Cardiac fibroblast (primary cell): ENCODE measurements at places on chromosomes 3 and 15.

GRCh38 chr3:74268753-74269152 is 345.7 kb downstream of the CNTN3 start:
- peak; percentile 56 for DNase-seq

DNA sequence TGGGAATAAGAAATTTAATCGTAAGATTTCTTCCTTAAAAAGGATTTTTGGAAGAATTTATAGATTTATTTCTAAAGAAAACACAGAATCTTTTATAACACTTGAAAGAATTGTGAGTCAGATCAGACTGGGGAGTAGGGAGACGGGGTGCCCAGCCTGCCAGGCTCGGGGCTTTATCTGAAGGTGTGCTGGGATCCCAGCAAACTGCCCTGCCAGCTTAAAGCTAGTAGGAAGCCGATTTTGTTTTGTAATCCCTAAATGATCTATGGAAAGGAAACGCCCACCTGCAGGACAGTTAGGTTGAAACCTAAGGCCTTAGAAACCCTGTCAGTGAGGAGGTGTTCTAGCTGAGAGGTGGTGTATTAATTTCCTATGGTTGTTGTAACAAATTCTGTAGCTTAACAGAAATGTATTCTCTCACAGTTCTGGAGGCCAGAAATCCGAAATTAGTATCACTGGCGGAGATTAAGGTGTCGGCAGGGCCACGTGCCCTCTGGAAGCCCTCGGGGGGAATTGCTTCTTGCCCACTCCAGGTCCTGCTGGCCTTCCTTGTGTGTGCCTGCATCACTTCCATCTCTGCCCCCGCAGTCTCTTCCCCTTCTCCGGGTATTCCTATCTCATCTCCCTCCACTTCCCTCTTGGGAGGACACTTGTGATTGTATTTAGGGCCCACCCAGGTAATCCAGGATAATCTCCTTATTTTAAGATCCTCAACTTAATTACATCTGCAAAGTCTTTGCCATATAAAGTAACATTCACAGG is 19.3 kb upstream of the RAB6B start:
- DNase-seq = no peak

DNA sequence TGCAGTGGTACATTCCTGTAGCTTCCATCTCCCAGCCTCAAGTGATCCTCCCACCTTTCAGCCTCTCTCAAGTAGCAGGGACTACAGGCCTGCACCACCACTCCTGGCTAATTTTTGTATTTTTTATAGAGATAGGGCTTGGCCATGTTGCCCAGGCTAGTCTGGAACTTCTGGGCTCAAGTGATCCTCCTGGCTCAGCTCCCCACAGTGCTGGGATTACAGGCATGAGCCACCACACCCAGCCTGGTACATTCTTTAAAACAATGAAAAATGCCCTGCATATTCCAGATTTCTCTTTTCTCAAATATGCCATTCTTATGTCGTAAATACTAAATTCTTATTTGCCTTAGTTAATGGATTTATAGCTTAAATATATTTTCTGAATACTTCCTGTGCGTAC is 581.4 kb downstream of the MECOM start:
- peak; percentile 19 for DNase-seq

GRCh38 chr3:154792828-154793227 is 287.3 kb upstream of the MME start:
- DNase-seq = no peak

DNA sequence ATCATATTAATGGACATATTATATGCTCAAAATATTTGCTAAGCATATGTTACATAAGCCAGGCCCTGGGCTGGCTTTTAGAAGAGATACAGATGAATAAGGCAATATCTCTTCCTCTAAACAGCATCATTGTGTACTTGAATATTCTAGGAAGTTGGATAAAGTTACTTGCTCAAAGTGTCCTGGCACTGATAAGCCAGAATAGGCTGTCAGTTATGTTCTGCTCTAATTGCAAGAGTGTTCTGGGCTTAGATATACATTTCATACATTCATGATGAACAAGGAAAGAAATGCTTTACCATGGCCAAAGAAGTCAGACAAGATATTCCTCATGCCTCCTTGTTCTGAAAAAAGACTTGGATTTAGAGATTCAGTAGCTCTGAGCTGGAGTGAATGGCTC is 40.7 kb downstream of the KBTBD12 start:
- DNase-seq = no peak

DNA sequence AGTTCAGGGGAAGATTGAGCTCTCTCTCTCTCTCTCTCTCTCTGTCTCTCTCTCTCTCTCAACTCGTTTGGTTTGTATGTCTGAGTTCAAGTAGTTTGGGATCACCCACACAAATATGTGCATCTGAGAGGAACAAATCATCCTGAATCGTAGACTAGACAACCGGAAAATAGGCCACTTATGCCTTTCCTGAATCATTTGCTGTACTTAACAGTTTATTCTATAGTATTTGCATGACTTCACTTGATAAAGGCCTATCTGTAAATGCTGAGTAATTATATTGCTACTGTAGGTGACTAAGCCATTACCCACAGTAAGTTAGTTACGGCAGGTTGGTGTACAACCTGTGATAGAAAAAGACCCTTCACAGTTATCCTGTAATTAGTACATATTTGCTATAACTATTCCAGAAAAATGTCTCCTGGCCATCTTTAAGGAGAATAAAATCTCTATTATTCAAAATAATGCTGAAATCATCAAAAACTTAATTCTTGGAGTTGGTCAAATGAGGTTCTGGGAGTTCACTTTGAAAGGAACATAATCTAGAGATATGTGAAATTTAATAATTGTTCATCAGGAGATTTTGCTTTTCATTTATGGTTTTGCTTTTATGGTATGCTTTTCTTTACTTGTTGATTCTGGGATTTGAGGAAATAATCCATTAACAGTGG is 31.1 kb downstream of the OXSM start:
- no peak for DNase-seq

DNA sequence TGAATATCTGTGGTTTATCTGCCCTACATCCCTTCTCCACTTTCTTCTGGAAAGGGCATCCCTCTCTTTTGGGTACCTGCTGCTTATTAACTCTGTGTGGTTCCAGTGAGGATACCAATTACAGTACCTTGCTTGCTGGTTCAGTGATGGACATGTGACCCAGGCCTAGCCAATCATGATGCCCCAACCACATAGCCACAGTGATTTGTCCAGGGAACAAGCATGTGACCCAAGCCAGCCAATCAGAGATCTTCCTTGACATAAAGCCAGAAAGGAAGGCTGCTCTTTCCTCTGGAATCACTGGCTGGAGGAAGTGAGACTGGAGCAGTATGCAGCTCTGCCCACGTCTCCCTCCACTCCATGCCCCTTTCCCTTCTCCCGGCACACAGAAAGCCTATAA is 10.9 kb upstream of the TMEM158 start:
- DNase-seq = no peak
